ENCODE measurements at places on chromosomes 6 and 20.

- peak; percentile 86 for DNase-seq
Measured at GRCh38 chr6:41591859-41592502, 45.8 kb downstream of the FOXP4 start.

GRCh38 chr20:13877793-13878192 is 93.0 kb downstream of the NDUFAF5 start:
- DNase-seq, result no peak

DNA sequence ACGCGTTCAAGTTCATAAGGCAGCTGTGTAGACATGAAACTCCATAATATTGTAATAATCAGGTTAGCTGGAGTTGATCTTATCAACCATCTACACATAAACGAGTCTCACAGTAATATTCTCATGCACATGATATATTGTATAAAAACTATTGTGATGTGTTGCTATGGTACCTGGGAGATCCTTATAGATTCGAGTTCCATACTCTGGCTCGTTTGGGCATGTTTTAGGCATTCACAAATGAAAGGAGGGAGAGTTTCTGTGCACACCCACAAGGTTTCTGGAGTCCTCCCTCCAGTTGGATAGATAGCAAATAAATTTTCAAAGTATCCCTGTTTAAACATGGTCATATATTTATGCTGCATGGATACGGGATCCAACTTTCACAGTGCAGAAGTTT is 567.5 kb upstream of the SLC35B3 start:
- no peak for DNase-seq

GRCh38 chr6:149924933-149925252 is 2.0 kb upstream of the RAET1G start:
- DNase-seq, result no peak

DNA sequence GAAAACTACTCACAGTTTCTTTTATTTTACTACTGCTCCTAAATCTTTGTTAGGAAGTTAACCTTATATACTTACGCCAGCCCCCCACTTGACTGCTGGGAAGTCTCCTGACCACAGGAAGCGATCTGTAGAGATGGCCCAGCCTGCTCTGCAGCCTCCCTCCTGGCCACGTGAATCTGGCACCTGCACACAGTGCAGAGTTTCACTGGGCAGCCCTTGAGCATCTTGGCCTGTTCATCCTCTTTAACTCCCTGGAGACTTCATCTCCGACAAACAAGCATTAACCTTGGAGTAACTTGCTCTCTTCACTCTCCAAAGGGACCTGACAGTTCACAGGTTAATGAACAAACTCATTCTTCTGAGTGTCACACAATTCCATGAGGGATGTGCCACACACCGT is 294.1 kb downstream of the BTBD9 start:
- no peak for DNase-seq

- DNase-seq, result no peak
Measured at GRCh38 chr6:69279805-69280204, 517.0 kb downstream of the LMBRD1 start.

DNA sequence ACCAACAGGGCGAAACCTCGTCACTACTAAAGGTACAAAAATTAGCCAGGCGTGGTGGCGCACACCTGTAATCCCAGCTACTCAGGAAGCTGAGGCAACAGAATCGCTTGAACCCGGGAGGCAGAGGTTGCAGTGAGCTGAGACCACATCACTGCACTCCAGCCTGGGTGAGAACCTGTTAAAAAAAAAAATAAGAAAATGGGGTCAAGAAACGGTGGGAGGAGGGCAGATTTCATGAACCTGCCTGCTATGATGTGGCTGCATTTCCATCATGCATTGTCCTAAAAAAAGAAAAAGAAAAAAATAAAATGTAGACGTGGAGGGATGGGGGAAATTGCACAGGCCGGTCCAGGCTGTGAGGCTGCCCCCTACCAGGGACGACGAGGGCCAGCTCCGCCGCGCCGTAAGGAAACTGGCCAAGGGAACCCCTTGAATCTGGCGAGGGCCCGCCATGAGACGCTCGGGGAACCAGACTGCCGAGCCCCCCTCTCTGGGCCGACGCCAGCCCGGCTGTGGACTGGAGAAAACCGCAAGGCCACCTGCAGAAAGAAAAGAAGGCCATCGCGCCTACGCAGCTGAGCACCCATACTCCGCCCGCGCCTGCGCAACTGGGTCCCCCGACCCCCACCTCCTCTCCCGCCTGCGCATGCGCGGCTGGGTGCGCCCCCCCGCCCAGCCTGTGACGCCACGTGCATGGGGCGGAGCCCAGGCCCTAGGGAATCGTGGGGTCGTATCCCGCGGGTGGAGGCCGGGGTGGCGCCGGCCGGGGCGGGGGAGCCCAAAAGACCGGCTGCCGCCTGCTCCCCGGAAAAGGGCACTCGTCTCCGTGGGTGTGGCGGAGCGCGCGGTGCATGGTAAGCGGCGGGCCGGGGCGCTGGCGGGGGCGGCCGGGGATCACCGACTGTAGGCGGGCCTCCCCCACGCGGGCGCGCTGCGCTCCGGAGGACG is at the start of gene ENTPD6:
Gene ENTPD6 (plus strand): TSS at position 699 of the 948 bp plus-strand sequence. CDS start 10,825 bp downstream, outside the sequence.
- DNase-seq, result peak; percentile 93

DNA sequence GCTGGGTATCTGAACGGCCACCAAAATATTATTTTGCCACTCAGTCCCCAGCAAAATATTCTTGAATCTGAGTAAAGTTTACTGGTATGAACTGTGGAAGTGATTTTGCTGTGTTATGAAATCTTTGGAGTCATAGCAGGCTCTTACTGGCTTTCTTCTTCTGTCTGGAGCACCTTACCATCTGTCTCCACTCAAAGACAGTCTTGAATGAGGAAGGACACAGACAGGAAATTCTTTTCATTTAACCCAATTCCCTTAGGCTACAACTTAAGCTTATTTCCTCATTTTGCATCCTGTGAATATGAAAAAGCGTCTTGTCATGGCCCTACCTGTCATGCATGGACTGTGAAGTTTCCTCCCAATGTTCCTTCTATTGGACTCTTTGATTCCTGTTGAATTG is 24.7 kb downstream of the FNDC1 start:
- no peak for DNase-seq

DNA sequence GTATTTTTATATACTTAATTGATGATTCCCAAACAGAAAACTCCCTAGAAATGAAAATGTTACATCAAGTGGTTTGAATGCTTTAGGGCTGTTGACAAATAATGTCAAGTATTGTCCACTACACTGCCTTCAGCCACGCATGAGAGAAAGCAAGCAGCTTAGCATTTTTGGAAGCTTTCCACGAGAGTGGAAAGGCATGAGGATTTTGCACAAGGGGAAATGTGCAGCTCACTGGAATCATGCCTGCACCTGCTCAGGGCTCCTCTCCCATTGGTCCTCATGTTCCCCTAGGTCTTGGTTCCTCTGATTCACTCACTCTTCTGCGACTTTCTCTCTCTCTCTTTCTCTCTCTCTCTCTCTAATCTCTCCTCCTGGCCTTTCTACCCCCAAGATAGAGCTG is 439.5 kb upstream of the CDH4 start:
- DNase-seq, result no peak

DNA sequence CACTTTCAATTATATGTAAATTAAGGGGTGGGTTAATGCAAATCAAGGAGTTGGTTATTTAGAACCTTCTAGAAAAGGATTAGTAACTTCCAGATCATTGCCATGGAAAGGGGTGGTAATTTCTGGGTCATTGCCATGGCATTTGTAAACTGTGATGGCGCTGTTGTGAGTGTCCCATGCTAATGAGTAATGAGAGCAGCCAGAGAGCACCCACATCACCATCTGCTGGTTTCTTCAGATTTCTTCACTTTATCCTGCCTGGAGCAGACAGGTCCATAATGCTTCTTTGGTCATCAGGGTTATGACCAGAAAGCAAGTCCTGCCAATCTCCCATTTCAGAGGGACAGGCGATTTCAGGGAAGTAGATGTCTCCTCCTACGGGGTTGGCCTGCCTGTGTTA is 311.3 kb upstream of the CNR1 start:
- no peak for DNase-seq

- DNase-seq, result no peak
Measured at GRCh38 chr20:46784436-46785127, 75.1 kb downstream of the SLC2A10 start.

DNA sequence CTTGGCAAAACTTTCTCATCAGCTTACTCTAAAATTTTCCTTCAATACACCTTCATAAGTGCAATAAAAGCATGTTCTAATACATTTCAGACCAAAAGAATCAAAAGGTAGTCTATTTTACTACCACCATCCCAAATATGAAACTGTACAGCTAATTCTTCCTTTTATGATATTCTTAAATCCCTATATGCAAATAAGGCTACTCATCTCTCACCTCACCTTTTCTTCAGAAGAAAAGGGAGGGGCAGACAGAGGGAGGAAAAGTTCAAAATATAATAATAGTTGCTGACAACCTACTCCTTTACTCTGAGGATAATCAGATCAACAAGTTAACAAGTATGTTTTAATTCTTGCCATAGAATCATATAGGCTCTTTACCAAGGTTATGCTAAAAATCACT is 7.4 kb downstream of the C6orf120 start:
- no peak for DNase-seq

GRCh38 chr6:22880686-22881433 is 311.5 kb downstream of the HDGFL1 start:
- no peak for DNase-seq

GRCh38 chr6:105443941-105444340 is 41.1 kb upstream of the PREP start:
- no peak for DNase-seq

DNA sequence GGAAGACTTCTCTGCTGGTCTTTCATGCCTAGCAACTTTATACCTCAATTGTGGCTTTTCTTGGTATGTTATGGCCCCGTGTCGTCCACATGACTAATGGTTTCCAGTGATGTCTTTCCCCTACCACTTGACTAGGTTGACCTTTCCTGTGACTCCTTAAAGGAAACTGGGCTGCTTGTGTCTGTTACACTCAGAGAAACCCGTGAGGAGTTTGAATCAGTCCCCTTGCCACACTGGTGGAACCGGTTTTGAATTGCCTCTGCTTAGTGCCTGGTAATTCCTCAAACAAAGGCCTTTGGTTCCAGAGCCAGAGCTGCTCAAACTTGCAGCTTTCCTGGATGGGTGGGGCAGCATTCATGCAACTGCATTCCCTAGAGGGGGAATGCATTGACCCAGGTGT is 21.9 kb downstream of the ECT2L start:
- DNase-seq, result no peak

GRCh38 chr6:18684343-18684742 is 297.2 kb downstream of the RNF144B start:
- no peak for DNase-seq

GRCh38 chr6:74749211-74750147 is 456.4 kb downstream of the COL12A1 start:
- DNase-seq, result no peak

- no peak for DNase-seq
Measured at GRCh38 chr6:110448846-110449540, 27.4 kb downstream of the SLC22A16 start.

DNA sequence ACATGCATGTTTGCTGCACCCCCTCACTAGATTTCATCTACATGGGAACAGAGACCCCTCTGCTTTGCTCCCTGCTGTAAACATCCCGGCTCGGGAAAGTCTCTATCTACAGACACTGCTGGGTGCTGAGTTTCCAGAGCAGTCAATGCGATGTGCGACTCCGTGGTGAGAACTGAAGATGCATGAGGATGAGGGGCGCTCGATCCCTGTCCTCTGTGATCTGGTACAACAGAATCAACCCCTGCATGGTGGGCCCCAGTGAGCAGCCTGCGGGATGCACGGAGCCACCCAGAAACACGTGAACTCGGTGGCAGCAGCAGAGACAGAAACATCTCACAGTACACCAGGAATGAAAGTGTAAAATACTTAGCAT is 83.1 kb downstream of the THBS2 start:
- DNase-seq, result no peak

All from testis (tissue), 5 donors.